ENCODE measurements at places on chromosomes 11 and 22.

- no peak for DNase-seq
These were observed 8.9 kb upstream of the PELI3 start for GRCh38 chr11:66457826-66458225.

GRCh38 chr11:2432628-2433071 is 11.7 kb downstream of the TRPM5 start:
- DNase-seq, result no peak

GRCh38 chr11:59866397-59866796 is at the start of gene TCN1:
TSS of gene TCN1 (minus strand) at chr11:59866487. CDS start at chr11:59866470, 17 bp downstream.
- no peak for DNase-seq

DNA sequence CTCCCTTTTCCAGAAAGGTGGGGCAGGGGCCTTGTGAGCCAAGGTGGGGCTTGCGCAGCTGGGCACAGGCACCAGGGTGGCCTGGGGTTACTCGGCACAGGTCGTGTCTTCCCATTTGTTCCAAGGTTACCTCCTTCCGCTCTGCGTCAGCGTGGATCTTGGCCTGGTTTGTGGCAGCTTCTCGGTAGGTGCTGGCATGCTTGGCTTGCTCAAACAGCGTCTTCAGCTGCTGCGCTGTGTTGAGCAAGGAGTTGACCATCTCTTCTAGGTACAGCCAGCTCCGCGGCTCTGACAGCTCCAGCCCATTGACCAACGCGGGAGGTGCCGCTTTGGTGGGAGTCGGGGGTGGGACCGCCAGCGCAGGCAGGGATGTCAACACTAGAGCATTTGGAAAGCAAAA is 20.6 kb downstream of the DEAF1 start:
- DNase-seq, result no peak

DNA sequence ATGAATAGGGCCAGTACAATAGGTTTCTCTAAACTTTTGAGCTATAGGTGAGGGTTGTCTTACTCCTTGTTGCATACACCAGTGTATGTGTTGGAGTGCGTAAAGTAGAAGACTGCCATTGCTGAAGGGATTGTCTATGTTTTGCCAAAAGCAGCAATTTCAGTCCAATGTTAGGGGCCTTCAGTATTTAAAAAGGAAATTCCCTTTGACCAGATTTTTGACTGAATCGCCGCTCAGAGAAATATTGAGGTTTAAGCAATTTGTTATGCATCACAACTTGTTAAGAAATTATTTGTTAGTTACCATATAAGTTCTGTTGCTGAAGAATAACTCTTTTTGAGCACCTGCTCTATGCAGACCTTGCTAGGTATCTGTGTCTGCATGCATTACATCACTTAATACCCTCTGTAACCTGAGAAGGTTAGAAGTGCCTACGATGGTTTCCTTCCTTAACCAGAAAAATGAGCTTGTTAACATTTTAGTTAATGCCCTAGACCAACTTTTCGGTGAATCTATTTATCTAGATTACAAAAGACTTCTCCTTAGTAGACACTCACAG is 33.9 kb downstream of the MMP20 start:
- no peak for DNase-seq

DNA sequence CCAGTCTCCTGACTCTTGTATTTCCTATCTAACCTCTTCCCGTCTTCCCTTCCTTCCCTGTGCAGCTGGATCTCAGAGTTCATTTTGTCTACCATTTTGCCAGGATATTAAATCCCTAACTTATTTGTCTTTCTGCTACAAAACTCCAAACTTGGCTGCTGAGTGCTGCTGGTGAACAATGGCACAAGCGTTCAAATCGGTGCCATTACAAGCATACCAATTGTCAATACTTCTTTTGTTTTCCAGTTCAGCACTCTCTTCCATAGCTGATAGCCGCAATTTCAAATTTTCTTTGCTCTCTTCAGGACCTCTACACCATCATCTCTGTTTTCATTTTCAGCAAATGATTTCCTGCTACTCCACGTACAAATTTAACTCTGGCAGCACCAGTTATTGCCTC is 13.4 kb downstream of the IL18 start:
- no peak for DNase-seq

- DNase-seq, result no peak
These were observed 4.2 kb upstream of the KLHL22 start for GRCh38 chr22:20499769-20500168.

DNA sequence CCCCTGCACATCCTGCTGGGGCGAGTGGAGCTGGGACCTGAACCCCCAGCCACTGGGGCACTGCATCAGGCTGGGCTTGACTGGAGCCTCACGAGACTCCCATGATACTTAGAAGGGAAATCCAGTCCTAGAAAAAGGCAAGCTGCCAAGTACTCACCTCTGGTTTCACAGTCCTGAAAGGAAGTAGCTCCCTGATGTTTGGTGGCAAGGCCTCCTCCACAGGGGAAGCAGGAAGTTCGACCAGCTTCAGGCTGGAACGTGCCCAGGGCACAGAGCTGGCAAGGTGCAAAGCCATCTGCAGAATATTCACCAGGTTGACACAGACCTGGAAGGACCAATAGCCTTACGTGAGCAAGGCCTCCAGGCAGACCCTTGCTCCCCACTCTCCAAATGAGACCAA is 26.8 kb upstream of the NRIP3 start:
- DNase-seq, result no peak

DNA sequence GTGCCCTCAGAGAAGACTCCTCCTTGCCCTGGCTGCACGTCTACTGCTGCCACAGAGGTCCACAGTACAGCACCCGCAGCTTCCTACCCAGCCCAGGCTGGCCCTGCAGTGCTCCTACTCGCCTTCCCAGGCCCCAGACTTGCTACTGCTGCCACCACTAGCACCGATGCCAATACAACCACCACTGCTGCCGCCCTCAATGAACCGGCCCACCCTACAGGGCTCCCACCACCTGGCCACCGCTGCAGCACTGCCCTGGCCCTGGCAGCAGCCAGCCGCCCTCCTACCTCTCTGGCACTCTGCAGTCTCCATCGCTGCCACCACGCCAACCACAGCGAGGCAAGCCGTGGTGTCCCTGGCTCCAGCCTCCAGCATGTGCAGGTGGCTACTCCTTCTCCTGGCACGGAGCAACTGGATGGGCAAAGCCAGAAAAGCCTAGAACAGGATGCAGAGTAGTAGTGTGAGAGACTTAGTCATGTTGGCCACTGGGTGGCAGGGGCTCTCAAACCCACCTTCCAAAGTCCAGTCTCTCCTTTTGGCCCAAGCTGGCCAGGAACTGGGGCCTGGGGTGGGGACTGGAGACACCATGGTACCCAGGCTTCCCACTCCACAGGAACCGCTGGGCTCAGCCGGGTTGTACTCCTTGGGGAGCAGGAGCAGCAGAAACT is 39.4 kb downstream of the C22orf42 start:
- no peak for DNase-seq

GRCh38 chr11:93039531-93040240 is 70.2 kb downstream of the MTNR1B start:
- DNase-seq, result no peak

DNA sequence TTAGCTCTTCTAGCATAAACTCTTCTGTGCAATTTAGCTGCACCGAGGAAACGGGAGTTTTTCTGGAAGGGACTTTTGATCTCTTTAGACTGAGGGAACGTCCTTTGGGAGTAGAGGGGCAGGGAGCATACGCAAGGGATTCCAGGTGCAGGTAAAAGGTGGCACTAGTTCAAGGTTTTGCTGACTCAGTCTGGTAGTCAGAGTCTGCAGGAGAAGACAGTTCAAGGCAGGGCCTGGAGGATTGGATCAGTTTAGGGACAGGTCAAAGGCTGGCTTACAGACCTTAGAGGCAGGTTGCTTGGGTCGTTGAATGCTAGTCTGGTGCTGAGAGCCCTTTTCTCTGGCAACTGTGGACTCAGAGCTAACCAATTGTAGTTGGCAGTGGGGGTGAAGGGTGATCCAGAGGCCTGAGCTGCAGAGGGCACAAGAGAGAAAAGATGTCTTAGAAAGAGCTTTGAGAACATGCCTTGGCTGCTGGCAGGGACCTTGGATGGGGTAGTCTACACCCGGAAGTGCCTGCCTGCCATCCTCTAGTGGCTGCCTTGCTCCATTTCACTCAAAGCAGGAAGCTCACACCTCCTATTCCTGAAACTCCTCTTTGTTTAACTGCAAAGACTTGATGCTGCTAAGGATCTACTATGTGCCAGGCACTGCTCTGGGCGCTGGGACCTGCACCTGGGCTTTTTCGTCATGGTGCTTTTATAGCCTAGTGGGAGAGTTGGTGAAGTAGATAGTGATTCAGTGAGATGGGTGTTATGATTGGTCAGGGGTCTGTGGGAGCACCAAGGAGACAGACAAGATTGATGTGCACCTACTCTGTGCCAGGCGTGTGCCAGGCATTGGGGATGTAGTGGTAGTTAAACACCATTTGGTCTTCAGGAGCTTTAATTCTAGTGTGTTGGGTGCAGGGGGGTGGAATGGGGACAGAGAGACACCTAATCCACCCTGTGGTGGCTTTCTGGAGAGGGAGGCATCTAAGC is 17.1 kb downstream of the MIAT start:
- no peak for DNase-seq

GRCh38 chr11:29282088-29282487 is 734.7 kb downstream of the KCNA4 start:
- no peak for DNase-seq

DNA sequence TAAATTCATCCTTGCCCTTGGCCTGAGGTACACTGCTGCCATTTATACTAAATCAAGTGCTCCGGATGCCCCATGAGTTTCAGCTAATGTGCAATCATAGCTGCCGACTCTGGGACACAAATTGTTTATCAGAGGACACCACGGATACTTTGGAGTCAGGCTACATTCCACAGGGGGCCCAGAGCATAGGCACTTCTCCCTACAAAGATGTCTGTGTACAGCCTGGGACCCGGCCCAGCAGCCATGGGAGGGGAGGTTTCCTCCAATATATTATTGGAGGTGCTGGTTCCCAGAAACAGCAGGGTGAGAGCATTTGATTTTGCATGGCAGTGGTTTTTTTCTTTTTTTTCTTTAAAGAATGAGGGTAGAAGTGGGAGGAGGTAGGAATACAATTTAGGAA is 31.3 kb downstream of the HTR3B start:
- DNase-seq, result no peak

- DNase-seq, result peak; percentile 72
These were observed 81.7 kb upstream of the PRR5 start for GRCh38 chr22:44620129-44620840.

DNA sequence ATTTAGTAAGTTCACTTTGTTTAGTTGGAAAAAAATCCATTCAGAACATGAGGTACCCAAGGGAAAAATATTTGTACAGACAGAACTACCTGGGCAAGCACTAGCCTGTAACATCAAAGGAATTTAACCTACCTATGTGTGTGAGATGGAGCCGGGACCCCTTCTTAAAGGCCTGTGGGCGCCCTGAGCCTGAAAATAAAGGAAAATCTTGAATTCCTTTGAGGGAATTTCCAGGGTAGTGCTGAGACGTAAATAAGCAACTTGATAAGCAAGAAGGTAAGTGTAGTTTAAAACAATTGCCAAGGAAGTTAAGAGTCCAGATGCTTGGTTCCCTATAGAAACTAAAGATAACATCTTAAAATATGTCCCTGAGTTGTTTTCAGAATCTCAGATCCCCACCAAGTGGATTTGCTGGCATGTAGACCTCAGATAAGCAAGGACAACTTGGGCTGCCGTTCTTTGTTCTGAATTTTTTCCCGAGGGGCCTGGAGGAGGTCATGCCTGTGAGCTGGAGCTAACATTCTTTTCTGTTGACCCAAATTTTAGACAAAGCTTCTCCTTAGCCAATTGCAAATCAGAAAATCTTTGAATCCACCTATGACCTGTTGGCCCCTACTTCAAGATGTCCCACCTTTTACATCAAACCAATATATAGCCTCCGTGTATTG is 31.0 kb downstream of the MED17 start:
- DNase-seq, result no peak

DNA sequence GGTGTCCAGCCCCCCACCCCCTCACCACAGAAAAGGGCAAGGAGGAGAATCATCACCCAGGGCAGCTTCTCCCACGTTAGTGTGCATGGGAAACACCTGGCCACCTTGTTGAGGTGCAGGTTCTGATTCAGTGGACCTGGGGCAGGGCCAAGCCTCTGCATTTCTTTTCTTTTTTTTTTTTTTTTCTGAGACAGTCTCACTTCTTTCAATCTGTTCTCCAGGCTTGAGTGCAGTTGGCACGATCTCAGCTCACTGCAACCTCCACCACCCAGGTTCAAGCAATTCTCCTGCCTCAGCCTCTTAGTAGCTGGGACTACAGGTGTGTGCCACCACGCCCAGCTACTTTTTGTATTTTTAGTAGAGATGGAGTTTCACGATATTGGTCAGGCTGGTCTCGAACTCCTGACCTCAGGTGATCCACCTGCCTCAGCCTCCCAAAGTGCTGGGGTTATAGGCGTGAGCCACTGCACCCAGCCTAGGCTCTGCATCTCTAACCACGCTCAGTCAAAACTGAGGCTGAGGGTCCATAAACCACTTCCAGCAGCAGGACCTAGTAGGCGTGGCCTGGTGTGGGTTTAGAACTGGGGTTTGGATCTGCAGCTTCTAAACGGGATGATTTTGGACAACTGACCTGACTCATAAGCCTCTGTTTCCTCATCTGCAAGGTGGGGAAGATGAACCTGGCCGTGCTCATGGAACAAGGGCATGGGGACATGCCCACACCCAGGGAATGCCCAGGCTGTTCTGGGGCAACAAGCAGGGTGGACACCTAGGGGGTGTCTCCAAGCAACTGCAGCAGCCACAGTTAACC is 734 bp downstream of the ZP1 start:
- DNase-seq, result no peak

GRCh38 chr11:125724125-125724524 is 22.0 kb upstream of the PATE1 start:
- DNase-seq, result no peak

- DNase-seq, result no peak
These were observed 24.3 kb upstream of the PICK1 start for GRCh38 chr22:38032681-38033521.

DNA sequence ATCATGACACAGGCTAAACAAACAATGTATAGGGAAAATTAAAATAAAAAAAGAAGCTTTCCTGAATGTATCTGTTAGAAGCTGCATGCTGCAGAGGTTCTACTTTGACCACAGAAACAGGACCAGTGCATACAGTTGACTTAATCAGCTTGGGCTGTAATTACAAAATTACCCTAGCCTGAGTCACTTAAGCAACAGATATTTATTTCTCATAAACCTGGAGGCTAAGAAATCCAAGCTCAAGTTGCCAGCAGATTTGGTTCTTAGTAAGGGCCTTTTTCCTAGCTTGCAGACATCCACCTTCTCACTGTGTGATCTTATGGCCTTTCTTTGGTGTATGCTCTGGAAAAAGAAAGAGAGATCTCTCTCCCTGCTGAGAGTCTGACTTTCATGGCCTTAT is 946.5 kb upstream of the RAG2 start:
- DNase-seq, result no peak

- no peak for DNase-seq
These were observed 77.2 kb upstream of the INCENP start for GRCh38 chr11:62046568-62047100.

DNA sequence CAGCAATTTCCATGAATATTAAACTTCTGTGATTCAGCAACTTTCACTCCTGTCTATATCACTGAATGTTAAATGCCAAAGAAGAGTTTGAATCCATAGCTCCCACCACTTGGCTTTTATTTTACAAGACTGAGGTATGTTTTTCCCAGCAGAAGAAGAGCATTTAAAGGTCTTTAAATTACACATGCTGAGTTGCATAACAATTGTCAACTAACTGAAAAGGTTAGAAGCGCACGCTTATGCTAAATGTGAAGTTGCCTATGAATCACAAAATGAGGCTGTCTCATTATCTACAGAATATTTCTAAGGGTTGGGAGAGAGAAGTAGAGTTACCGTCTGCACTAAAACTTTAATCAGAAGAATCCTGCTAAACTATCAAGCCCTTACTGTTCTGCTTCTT is 1086.3 kb downstream of the FAM181B start:
- no peak for DNase-seq

Data from muscle of arm (tissue), 14 donors.